ENCODE measurements at places on chromosomes 3 and 15. TPM values are rescaled to one million over a fixed set of nuclear protein-coding genes. Genes with fewer than 3 reads are reported as not detected.

Gene INTS14
- total RNA-seq, result 46.4 TPM

Gene SIDT1
- 11.5 TPM for total RNA-seq

Gene ANKDD1A
- 1.8 TPM for total RNA-seq

Gene CTDSPL
- 6.1 TPM for total RNA-seq

Gene MCTP2
- 49.8 TPM for total RNA-seq

Gene MYEF2
- 24.2 TPM for total RNA-seq

Gene CLRN1
- not detected for total RNA-seq

Gene CNTN3
- not detected for total RNA-seq

Gene LRRC34
- total RNA-seq, result 4.7 TPM

Gene ZDHHC23
- total RNA-seq, result 2.4 TPM

Gene SLC2A2
- not detected for total RNA-seq

Measured in activated CD4-positive, alpha-beta T cell treated with anti-CD3 and anti-CD28 coated beads, Interleukin-2, amount 10 ng/mL, durations not matched to agents 24 days and 14 days (primary cell).